Stimulated activated CD4-positive, alpha-beta T cell treated with anti-CD3 and anti-CD28 coated beads, TNF-alpha, amount 100 ng/mL, for 48 hours (primary cell): ENCODE measurements at places on chromosomes 2 and 18.

GRCh38 chr2:165877565-165878550 lies 75.7 kb downstream of the TTC21B start:
- no peak for DNase-seq

- no peak for DNase-seq
Observed at GRCh38 chr18:79361766-79362522, 33.8 kb upstream of the NFATC1 start.

DNA sequence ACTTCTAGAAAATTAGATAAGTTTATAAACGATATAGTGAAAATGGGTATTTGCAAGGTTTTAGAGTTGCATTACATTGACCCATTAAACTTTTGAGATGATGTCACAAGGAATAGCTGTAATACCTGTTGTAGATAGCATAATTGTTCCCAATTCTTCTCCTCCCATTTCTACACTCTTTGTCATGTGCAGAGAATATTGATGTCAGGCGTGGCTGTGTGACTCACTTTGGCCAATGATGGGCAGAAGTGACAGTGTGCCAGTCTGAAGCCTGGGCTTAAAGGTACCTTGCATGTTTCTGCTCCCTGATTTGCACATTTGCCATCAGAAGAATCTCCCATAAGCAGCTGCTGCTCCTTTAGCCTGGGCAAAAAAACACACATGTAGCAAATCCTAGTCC lies 26.9 kb upstream of the CCBE1 start:
- DNase-seq: no peak

- DNase-seq: no peak
Observed at GRCh38 chr2:109516445-109517117, 97.2 kb downstream of the SEPTIN10 start.

DNA sequence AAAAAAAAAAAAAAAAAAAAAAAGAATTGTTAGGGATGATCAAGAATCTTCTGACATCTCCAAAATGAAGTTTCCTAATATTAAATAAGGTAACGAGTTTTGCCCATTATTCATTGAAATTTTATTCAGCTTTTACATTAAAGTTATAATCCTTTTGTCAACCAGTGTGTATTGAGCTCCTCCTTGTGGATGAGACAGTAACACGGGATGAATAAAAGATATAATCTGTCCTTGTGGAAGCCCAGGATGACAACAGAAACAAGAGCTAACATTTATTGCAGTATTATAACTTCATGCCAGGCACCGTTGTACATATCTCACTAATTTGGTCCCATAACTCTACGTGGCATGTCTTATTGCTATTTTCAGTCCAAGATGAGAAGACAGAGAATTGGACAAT lies 33.4 kb upstream of the SERPINB7 start:
- DNase-seq: no peak
